COR-L47 (cell line): ENCODE measurements at places on chromosomes 7 and 10.

DNA sequence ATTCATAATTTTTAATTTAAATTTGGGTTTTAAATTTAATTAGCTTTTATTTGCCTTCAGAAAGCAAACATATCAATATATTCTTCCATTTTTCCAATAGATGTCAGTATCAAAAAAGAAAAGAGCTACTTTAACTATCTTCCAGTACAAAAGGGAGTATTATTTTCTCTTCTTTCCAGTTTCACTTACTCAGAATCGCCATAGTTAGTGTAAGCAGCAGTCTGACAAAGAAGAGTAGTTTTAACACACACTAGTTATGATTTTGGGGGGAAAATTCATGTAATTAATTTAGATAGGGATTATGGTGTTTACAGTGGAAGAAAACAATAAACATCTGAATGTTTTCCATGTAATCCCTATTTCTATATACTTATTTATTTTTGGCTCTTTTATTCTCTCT is 272.6 kb upstream of the DGKB start:
- DNase-seq = no peak

GRCh38 chr10:22849077-22849805 is 78.6 kb upstream of the ARMC3 start:
- DNase-seq = no peak

- no peak for DNase-seq
These were observed 6.7 kb downstream of the COL1A2 start for GRCh38 chr7:94401428-94401814.

DNA sequence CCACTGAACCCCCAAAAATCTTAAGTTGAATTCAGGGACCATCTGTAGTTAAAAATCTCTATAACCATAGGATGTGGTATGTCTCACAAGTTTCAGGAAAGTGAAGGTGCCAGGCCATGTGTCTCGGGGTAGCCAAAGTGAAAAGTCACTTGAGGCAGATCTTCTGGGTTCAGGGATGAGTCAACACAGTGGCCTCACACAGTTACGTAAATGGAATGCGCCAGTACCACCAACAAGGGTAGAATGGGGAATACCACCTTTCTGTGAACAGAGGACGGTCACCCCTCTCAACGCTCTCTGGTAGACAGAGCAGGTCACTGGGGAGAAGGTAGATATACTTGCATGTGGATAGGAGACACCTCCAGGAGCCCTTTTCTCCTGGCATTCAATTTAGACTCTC is 71.4 kb downstream of the ELMO1 start:
- no peak for DNase-seq

- no peak for DNase-seq
These were observed 157.7 kb upstream of the COL1A2 start for GRCh38 chr7:94236960-94237359.

DNA sequence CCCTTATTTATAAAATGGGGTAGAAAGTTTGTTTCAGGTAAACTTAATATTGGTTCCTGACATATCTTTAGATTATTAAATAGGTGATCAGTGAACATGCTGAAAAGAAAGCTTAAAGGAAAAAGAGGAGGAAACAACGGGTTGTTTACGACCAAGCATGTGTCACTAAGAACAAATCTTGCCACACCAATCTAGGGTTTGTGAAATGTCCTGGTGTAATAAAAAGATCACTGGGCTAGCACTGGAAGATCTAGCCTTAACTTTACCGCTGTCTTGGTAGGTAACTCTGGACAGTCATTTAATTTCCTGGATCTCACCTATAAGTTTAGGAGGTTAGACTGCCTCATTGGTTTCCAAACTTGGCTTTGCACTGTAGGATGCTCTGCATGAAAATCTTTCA is 19.0 kb downstream of the VPS26A start:
- DNase-seq = no peak

DNA sequence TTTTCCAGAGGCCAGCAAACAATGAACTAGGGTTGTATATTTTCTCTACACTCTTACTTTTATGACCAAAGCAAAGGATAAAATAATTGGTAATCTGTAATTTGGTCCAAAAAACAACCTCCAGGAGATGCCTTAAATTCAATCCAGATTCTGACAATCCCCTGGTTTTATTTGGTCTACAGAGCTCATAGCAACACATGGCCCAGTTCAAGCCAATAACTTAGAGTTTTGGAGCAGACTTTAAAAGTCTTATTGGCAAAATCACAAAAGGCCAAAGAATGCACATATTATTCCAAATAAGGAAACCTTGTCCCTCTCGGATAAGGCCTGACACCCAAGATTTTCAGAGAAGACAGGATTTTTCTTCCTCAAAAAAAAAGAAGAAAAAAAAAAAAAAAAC is 51.9 kb downstream of the SORBS1 start:
- DNase-seq = no peak

DNA sequence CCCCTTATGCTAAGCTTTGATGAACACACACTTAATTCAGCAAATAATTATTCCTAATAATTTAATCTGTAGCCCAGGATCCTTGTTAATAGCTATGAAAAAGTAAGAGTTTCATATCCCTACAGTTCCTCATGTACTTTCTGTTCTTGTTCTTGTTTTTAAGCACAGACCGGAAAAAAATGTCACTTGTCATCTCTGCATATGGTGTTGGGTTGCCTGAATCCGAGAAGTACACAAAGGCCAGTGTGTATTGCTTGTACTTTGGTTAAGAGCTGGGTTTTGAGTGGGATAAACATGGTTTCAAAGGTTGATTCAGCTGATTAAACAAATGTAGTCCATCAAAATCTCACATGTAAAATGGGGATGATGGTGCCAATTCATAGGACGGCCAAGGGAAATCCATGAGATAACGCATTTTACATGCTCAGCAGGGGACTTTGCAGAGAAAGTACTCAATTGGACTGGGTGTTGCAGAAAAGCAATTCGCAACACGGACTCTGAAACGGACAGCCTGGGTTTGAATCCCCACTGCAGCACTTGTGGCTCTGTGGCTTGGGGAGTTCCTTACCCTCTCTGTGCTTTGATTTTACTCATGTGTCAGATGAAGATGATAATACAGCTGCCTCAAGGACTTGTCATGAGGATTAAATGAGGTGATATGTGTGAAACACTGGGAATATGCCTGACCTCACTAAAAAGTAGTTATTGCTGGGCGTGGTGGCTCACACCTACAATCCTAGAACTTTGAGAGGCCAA is 71.7 kb downstream of the MAP3K8 start:
- no peak for DNase-seq

- peak; percentile 47 for DNase-seq
These were observed at the start of gene ADCY1 for GRCh38 chr7:45573661-45574415. TSS of gene ADCY1 (plus strand) at chr7:45574368. CDS start at chr7:45574544, 176 bp downstream.

- no peak for DNase-seq
These were observed 11.3 kb upstream of the SGPL1 start for GRCh38 chr10:70804421-70804808.

DNA sequence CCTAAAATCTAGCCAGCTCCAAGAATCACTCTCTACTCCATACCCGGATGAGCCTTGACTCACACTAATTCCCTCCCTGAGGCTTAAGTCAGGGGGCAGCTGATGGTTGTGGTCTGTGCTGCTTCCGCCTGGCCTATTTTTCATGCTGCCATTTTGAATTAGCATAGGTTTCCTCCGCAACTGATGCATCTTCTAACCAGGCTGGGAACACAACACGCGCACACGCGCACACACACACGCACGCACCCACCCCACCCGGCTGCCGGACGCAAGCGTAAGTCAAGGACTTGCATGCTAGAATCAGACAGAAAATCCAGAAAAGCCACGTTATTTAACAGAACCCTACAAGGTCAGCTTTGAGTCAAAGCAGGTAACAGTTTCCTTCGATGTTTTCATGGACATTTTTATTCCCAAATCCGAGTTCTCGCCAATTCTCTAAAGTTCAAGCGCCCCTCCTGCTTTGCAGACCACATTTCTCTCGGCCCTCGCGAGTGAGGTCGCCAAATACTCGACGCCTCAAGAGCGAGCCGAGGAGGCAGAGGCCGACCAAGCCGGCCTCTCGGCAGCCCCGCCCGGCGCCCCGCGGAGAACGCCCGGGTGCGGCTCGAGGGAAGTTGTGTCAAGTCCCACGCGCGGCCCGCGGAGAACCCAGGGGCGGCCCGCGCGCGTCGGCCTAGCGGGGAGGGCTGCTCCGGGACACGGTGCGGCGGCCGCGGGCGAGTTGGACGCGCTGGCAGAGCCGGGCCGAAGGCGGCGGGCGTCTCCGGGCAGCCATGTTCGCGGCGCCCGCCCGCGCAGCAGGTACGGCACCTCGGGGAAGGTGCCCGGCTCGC is 961 bp downstream of the SCRN1 start:
- DNase-seq = peak; percentile 15

GRCh38 chr7:157500171-157500960 is 163.6 kb downstream of the DNAJB6 start:
- no peak for DNase-seq

GRCh38 chr7:159215076-159215475 is 70.4 kb upstream of the VIPR2 start:
- no peak for DNase-seq

- peak; percentile 65 for DNase-seq
These were observed 182.6 kb downstream of the REEP3 start for GRCh38 chr10:63703740-63704345.

- no peak for DNase-seq
These were observed 1.9 kb upstream of the EPHB4 start for GRCh38 chr7:100829150-100829716.

- DNase-seq = no peak
These were observed 84.9 kb downstream of the NHLRC2 start for GRCh38 chr10:113939212-113939860.

DNA sequence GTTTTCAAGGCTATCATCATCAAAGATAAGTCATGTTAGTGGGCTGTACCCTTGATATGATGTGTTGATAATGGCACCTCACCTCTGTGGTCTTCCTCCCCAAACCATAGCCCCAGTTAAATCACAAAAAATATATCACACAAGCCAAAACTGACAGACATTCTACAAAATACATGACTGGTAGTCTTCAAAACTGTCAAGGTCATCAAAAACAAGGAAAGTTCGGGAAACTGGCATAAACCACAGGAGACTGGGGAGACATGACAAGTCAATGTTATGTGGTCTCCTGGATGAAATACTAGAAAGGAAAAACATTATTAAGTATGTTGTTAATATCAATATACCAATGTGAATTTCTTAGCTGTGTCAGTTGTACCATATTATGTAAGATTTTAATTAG is 279.5 kb upstream of the FZD1 start:
- no peak for DNase-seq

GRCh38 chr7:45695249-45695995 is 121.3 kb downstream of the ADCY1 start:
- no peak for DNase-seq

GRCh38 chr7:8236780-8237407 is 25.1 kb downstream of the ICA1 start:
- no peak for DNase-seq

GRCh38 chr10:44010873-44011602 is 362.4 kb upstream of the ZNF32 start:
- DNase-seq = no peak

DNA sequence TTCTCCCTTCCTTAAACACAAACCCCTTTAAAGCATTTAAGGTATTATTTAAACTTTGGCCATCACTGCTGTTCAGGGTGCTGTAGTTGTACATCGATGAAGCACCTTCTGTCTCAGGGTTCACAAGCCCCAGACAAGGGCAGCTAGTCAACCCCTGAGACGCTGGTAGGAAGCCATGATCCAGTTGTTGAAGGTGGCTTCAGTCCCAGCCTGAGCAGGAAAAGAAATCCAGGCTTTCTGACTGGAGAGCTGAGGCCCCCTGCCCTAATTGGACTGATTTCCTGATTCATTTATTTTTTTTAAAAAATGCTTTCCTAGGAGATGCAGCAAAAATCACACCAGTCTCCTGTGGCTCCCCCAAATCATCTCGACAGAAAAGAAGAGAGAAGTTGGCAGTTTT is 15.8 kb downstream of the CPA1 start:
- DNase-seq = no peak

DNA sequence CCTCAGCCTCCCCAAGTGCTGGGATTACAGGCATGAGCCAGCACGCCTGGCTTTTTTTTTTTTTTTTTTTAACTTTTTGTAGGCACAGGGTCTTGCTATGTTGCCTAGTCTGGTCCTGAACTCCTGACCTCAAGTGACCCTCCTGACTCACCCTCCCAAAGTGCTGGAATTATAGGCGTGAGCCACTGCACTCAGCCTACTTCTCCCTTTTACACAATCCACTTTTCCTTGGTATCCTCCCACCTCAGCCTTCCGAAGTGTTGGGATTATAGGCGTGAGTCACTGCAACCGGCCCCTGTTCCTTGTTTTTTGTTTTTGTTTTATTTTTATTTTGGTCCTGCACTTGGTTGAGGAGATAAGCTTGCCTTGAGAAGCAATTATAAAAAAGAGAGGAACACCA is 75.9 kb upstream of the KMT2C start:
- DNase-seq = no peak

DNA sequence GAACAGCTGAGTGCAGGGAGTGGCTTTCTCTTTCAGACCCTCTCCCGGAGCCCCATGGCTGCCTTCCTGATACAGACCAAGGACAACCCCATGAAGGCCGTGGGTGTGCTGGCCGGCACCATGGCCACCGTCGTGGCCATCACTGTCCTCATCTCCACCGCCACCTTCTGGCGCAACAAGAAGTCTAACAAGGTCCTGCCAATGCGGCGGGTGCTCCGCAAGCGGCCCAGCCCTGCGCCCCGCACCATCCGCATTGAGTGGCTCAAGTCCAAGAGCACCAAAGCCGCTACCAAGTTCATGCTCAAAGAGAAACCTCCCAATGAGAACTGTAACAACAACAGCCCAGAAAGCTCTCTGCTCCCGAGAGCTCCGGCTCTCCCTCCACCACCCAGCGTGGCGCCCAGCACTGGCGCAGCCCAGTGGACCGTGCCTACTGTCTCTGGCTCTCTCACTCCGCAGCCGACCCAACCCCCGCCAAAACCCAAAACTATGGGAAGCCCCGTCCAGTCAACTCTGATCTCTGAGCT is 11.2 kb downstream of the LRIT2 start:
- no peak for DNase-seq

GRCh38 chr7:121744319-121744718 is 128.6 kb upstream of the PTPRZ1 start:
- DNase-seq = no peak

GRCh38 chr7:14836571-14837189 is 65.9 kb downstream of the DGKB start:
- DNase-seq = peak; percentile 94

DNA sequence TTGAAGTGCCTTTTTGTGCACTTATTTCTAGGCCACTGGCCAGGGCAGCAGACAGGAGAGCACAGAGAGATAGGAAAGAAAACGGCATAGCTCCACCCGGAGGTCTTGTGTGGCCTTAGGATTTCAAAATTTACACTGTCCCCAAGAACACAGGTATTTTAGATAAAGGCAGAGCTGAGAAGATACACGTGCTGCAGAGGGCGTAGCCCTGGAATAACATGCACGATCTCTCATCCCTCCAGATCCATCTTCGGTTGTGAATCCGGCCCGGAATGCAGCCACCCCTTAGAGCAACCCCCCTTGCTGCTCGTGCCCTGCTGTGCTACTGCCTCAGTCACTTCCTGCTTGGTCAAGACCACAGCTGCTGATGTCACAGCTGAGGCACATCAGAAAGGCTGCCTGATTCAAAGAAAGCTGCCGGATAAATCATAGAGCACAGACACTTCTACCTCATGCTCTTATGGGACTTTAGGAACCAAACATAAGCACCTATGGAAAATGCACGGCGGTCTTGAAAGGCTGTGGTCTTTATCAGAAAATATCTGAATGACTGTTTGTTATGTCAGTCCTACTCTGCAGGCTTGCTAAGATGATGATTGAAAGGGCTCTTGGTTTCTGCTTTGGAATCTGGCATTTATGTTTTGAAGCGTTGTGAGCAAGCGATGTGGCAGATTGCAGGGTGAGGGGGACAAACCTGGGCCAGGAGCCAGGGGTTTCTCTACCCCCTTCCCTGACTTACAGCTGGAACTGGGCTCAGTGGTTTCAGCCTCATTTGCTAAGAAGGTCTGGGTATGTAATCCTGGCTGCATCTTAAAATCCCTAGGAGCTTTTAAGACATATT is 152.0 kb downstream of the SVIL start:
- no peak for DNase-seq
